ENCODE measurements at places on chromosomes 1 and 21. TPM values are rescaled to one million over a fixed set of nuclear protein-coding genes. Genes with fewer than 3 reads are reported as not detected.

Gene C2CD4D
- total RNA-seq: 2.3 TPM

Gene FALEC
- not detected for total RNA-seq

Gene CD247
- 73.5 TPM for total RNA-seq

Gene CASZ1
- total RNA-seq: 1.7 TPM

Gene TEX38
- total RNA-seq: not detected

- no peaks in the 10 kb centered on the region for H3K27me3 ChIP-seq
- no peak overlapping the region for H3K27ac ChIP-seq
- H3K4me3 ChIP-seq: no peak overlapping the region
These were observed 12.7 kb downstream of the COL6A2 start for GRCh38 chr21:46110499-46111192.

DNA sequence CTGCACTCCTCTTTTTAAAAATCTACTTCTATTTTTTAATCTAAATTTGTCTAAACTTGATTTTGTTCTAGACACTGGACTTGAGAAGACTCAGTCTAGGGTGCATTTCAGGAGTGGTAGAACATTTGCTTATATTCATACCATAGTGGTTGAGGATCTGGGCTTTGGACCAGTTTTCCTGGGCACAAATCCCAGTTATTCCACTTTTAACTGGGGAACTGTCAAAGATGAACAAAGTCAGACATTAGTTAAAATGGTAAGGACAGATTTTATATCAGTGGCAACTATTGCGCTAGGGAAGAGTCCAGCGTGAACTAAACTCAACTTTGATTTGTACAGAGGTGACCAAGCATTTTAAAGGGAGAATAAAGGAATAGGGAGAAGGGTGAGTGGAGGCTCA lies 102.4 kb downstream of the FMN2 start:
- no peak overlapping the region for H3K4me3 ChIP-seq
- H3K4me1 ChIP-seq: peaks cover 2% of the 10 kb centered on the region
- DNase-seq: no peak
- no peak overlapping the region for H3K27ac ChIP-seq

GRCh38 chr1:243499248-243499647 lies 243.4 kb downstream of the SDCCAG8 start:
- H3K27ac ChIP-seq: no peak overlapping the region
- peaks cover 13% of the 10 kb centered on the region for H3K36me3 ChIP-seq
- no peaks in the 10 kb centered on the region for H3K4me1 ChIP-seq
- H3K27me3 ChIP-seq: no peaks in the 10 kb centered on the region
- H3K4me3 ChIP-seq: no peak overlapping the region

DNA sequence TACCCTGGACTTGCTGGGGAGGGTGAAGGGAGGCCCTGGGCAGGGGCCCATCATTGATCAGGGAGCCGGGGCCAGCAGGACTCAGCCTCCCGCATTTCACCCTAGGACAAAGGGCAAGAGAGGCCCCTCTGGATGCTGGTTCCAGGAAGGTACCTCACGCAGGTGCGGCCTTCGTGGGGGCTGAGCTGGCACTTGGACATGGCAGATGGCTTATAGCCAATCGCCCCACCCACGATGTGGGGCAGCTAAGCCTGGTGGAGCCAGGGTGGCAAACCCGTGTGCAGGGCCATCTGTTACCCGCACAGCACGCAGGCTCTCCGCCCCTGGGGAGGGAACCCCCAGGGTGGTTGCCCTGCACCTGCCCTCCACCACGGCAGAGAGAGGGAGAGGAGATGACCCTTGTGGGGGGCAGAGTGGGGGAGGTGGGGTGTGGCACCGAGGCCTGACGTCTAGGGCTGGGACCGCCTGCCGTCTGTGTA lies 2.5 kb downstream of the TFF3 start:
- DNase-seq: no peak
- H3K27ac ChIP-seq: no peak overlapping the region
- peaks cover 3% of the 10 kb centered on the region for H3K4me1 ChIP-seq
- H3K36me3 ChIP-seq: no peaks in the 10 kb centered on the region
- H3K4me3 ChIP-seq: no peak overlapping the region

- no peaks in the 10 kb centered on the region for H3K4me1 ChIP-seq
- DNase-seq: no peak
- peaks cover 21% of the 10 kb centered on the region for H3K27me3 ChIP-seq
- H3K27ac ChIP-seq: no peak overlapping the region
These were observed 69.7 kb downstream of the NOS1AP start for GRCh38 chr1:162139211-162139610.

DNA sequence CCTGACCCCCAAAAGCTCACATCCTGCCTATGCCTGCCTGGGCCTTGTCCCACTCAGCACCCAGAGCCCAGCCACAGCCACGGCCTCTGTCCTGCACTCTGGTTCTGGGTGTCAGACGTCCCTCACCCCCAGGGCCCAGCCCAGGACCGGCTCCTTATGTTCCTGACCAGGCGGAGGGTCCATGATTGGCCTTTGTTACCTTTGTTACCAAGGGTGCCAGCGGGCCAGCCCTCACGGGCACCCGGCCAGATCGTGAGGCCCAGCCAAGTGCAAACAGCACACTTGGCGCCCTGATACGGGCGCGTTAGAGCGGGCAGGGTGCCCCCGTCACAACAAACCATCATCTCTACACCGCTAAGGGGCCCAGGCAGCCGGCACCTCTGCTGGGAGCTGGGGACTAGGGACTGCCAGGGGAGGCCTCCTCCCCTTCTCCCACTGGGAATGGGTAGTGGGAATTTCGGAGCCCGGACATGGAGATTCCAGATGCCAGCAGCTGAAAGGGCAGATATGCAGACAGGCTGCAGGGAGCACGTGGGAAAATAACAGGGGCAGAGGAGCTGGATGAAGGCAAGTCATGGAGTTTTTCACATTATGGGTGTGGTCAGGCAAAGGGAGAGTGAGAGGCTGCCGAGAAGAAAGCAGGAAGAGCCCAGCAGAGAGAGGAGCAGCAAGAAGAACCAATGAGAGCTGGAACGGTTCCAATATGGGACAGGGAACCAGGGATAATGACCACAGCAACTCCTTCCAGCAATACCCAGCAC lies 22.1 kb downstream of the HSPG2 start:
- no peak overlapping the region for H3K27ac ChIP-seq
- no peak for DNase-seq
- no peak overlapping the region for H3K4me3 ChIP-seq
- H3K4me1 ChIP-seq: peaks cover 2% of the 10 kb centered on the region

DNA sequence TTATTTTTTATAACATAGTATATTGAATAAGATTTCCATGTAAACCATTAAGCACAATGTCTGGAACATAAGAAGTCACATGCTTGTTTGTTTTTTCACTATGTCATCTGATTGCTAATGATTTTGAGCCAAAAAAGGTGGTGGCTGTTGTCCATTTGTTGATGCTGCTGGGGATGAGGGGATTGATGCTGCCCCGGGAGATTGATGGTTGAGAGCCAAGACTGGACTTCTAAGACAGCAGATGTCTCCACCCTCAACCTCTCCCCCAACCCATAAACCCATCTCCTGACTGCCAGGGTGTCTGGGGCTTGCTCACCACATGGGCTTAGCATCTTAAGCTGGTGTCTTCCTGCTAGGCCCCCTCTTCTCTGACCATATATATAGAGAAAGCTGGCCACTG lies 35.8 kb upstream of the CD34 start:
- no peaks in the 10 kb centered on the region for H3K4me1 ChIP-seq
- DNase-seq: no peak
- H3K36me3 ChIP-seq: no peaks in the 10 kb centered on the region
- H3K27ac ChIP-seq: no peak overlapping the region
- peaks cover 5% of the 10 kb centered on the region for H3K27me3 ChIP-seq

Data from activated naive CD4-positive, alpha-beta T cell treated with anti-CD3 and anti-CD28 coated beads for 36 hours (primary cell).